Activated T-cell treated with anti-CD3 and anti-CD28 coated beads for 4 hours (primary cell): ENCODE measurements at places on chromosomes 3 and 15.

- no peak for DNase-seq
These were observed 843.8 kb downstream of the NAALADL2 start for GRCh38 chr3:175702956-175703355.

DNA sequence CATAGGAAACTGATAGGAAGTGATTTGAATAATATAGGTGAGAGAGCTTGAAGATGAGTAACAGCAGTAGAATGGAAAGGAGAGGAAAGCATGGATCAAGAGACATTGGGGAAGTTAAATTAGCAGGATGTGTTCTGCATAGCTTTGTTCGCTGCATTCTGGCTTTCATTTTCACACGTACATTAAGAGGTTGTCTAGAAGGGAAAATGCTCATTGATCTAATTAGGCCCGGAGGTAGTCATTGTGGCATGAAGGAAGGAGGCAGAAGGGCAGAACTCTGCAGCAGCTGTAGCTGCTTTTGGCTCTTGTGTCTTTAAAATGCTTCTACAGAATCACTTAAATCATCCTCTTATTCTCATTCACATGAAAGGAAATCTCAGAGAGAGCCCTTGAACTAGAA, 40.3 kb downstream of the KCNAB1 start:
- DNase-seq, result no peak

GRCh38 chr15:97692301-97693015, 268.0 kb upstream of the ARRDC4 start:
- no peak for DNase-seq

GRCh38 chr15:67750371-67750770, 74.9 kb upstream of the SKOR1 start:
- no peak for DNase-seq

DNA sequence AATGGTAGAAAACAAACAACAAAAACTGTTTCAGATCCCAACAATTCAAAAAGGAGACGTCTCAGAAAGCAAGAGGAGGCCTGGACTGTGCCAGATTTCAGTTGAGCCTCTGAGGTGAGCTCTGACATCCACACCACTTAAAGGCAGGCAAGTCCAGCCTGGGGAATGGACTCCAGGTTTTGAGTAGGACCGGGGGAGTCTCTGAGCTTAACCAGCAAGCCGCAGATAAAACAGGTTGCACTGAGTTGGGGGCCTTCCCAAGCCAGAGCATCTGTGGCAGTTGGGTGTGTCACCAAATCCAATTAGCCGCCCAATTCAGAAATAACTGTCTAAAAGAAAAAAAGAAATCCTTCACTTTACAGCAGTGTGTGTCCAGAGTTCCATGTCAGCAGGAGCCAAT, 54.7 kb downstream of the OXNAD1 start:
- DNase-seq, result no peak

GRCh38 chr3:136979684-136980083, 21.9 kb downstream of the IL20RB start:
- no peak for DNase-seq

GRCh38 chr3:171199473-171199829, 172.9 kb upstream of the SLC2A2 start:
- DNase-seq, result no peak

DNA sequence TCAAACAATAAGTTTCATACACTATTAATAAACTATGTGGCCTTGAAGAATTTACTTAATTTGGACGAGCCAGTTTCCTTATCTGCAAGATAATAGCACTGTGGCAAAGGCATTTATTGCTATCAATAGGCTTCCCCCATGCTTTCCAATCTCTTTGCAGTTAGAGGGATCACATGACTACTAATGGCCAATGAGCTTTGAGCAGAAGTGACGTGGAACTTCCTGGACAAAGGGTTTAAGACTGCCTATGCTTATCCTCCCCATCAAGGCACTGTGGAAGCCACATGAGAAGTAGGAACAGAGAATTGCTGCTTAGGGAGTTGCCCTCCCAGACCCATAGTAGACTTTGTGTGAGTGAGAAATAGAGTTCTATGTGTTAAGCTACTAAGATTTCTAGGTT, 16.7 kb upstream of the ZMAT3 start:
- DNase-seq, result no peak

GRCh38 chr3:42013691-42014457, 52.0 kb upstream of the ULK4 start:
- DNase-seq, result peak; percentile 21

DNA sequence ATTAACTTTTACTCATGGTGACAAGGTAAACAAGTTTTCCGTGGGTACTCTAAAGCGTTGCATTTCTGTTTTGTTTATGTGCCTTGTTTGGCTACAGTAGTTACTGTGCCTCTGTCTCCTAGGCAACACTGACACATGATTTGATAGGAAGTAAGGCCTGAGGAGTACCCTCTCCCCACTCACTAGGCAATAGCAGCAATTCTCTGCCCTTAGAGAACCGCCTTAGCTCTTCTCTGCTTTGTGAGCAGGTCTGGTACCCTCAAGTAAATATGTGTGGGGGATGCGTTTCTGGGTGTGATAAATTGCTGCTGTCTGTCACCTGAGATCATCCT, at the start of gene IL5RA:
Gene IL5RA, minus strand, starts transcription at position 76 of the 332 bp plus-strand sequence. CDS start 5,390 bp downstream, outside the sequence.
- no peak for DNase-seq

DNA sequence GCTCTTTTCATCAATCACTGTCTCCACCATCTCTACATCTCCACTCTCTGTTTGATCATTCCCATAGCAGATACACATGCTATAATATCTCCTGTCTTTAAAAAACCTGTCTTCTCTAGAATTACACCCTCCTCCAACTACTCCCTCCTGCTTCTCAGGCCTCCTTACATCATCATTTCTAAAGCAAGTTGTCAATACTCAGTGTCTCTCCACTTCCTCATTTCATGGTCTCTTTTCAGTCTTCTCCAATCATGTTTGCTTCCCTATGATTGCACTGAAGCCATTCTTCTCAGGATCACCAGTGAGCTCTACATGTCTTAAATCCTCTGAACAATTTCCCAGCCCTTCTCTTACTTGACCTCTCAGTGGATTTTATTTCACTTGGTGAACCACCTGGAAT, 87.0 kb upstream of the ZNF280D start:
- DNase-seq, result no peak

DNA sequence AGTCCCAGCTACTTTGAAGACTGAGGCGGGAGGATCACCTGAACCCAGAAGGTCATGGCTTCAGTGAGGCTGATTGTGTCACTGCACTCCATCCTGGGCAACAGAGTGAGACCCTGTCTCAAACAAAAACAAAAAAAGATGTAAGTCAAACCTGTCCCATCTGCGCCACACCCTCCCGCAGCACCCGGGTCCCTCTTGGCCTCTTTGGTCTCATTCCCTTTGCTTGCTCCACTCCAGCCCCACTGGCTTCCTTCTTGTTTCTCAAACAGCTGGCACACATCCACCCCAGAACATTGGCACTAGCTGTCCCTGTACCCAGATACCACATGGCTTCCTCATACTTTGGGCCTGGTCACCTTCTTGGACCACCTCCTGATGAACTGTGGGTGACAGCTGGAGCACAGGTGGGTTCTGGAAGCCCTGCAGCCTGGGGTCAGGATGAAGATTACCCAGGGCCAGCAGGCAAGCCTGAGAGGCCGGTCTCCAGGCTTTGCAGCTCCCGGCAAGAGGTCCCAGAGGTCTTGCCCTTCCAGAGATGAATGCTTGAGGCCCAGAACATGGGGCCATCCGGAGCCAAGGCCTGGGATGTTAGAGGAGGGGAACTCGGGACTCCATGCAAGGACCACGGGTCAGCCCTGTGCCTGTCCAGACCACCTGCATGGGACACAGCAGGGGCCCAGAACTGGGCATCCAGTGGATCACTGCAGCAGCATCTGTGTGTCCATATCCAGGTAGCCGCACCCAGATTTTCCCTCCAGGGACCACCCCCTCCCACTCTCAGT, 10.9 kb upstream of the GATA2 start:
- DNase-seq, result no peak

GRCh38 chr3:37598808-37599581, 262.7 kb upstream of the CTDSPL start:
- DNase-seq, result no peak

DNA sequence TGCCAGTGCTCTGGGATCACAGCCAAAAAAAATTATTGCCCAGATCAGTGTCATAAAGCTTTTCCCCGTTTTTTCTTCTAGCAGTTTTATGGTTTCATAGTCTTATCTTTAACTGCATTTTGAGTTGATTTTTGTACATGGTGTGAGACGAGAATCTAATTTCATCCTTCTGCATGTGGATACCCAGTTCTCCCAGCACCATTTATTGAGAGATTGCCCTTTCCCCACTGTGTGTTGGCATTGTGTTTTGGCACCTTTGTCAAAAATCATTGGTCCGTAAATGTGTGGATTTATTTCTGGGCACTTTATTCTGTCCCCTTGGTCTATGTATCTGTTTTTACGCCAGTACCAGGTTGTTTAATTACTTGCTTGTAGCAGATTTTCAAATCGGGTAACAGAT, 122.8 kb downstream of the TAFA4 start:
- no peak for DNase-seq

DNA sequence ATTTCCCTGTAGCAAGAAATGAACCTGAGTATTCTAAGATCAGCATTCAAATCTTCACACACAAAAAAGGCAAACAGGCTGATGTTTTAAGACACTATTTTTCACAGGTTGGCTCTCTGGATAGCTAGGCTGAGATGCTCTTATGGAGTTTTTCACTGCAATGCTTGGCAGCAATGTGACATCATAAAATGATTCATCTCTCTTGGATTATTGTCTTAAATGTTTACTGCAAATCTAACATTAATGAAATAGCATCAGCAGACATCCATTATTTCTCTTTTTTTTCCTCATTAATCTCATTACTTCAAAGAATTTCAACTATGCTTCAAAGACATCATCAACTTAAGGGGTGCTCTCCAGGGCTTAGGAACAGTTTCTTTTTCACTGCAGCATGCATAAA, 23.6 kb upstream of the SSUH2 start:
- DNase-seq, result no peak

GRCh38 chr15:41258750-41259471, 27.8 kb downstream of the CHP1 start:
- no peak for DNase-seq

DNA sequence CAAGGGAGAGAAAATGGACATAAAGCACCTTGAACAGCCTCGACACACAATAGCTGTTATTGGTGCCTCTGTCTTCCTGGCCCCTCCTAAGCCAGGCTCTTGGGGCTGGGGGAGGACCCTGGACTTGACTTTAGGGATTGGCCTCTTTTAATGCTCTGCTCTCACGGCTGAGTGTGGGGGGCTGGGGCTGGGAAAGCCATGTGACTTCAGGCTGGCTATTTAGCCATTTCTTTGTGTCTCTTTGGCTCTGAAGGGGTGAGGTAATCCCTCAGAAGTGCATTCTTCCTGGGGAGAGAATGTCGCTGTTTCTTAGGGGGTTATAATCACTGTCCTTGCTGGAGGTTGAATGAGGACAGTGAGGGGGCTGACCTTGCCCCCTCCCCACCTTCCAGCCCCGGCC, 26.2 kb downstream of the MAGEF1 start:
- no peak for DNase-seq

GRCh38 chr3:97932387-97932801, 39.8 kb downstream of the RIOX2 start:
- DNase-seq, result no peak

GRCh38 chr15:51966192-51966591, 5.4 kb downstream of the LEO1 start:
- no peak for DNase-seq

- DNase-seq, result no peak
These were observed 44.3 kb downstream of the UBP1 start for GRCh38 chr3:33395900-33396299.

DNA sequence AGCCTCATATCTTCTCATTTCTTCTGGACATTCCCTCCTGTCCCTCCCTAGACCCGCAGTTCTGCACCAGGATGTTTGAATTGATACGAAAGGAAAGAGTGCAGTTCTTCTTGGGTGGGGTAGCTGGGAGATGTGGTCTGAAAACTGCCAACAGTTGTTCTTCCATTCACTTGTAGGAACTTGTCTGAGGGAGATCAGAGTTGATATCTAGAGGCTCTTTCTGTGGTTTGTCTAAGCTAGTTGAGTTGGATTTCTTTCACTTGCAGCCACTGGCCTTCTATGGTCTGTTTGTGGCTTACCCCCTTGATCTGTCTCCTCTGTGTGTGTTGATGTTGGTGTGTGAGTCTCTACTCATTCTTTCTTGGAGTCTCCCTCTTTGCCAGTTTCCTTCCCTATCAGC, 42.5 kb upstream of the PIK3CB start:
- DNase-seq, result no peak

- no peak for DNase-seq
These were observed 32.3 kb upstream of the DUT start for GRCh38 chr15:48298914-48299313.

DNA sequence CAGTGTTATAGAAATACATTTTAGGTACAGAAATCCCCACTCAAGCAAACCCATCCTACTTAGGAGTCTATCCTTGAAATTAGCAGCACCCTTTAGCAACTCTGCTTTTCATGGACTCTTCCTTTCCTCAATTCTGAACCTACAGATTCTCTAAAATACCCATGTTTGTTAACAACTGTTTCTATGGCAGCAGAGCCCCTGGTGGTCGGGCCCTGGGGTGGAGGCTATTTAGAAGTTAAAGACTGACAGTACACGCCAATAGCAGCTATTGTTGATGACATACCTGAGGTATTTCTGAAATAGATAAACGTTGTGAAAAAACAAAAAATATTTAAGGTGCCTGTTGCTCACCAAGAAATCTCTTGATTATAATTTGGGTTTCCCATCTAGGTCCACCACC, 23.4 kb upstream of the NRG4 start:
- DNase-seq, result no peak
